Sigmoid colon (tissue), 7 donors: ENCODE measurements at places on chromosomes 12 and 14. TPM values are rescaled to one million over a fixed set of nuclear protein-coding genes. Genes with fewer than 3 reads are reported as not detected.
A peak's percentile ranks its signal among the peaks of the same experiment; 100 is the strongest.

GRCh38 chr14:83816761-83817160 lies 1713.2 kb upstream of the FLRT2 start:
- no peaks in the 10 kb centered on the region for H3K4me1 ChIP-seq
- DNase-seq, result no peak
- no peak overlapping the region for H3K27ac ChIP-seq
- no peaks in the 10 kb centered on the region for H3K36me3 ChIP-seq

GRCh38 chr12:46133751-46134150 lies 135.1 kb downstream of the SLC38A1 start:
- H3K27me3 ChIP-seq, result no peaks in the 10 kb centered on the region
- H3K4me3 ChIP-seq, result no peak overlapping the region
- H3K27ac ChIP-seq, result no peak overlapping the region

DNA sequence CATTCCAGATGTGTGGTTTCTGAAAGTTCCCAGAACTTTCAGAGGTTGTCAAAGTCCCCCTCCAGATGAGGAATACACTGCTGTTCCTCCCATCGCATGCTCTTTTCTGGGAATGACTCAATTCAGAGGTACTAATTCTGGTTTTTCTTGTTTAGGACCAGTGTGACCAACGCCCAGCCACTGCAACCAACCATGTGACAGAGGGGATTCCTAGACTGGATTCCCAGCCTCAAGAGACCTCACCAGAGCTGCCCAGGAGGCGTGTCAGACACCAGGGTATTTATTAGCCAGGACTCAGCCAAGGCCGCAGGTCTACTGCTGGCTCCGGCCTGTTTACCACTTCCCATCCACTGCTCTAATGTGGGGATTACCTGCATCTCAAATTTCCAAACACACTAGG lies 24.2 kb downstream of the TRAFD1 start:
- no peak overlapping the region for H3K4me3 ChIP-seq
- H3K27ac ChIP-seq, result no peak overlapping the region
- no peaks in the 10 kb centered on the region for H3K27me3 ChIP-seq
- H3K36me3 ChIP-seq, result peaks cover 81% of the 10 kb centered on the region
- H3K4me1 ChIP-seq, result peaks cover 4% of the 10 kb centered on the region

DNA sequence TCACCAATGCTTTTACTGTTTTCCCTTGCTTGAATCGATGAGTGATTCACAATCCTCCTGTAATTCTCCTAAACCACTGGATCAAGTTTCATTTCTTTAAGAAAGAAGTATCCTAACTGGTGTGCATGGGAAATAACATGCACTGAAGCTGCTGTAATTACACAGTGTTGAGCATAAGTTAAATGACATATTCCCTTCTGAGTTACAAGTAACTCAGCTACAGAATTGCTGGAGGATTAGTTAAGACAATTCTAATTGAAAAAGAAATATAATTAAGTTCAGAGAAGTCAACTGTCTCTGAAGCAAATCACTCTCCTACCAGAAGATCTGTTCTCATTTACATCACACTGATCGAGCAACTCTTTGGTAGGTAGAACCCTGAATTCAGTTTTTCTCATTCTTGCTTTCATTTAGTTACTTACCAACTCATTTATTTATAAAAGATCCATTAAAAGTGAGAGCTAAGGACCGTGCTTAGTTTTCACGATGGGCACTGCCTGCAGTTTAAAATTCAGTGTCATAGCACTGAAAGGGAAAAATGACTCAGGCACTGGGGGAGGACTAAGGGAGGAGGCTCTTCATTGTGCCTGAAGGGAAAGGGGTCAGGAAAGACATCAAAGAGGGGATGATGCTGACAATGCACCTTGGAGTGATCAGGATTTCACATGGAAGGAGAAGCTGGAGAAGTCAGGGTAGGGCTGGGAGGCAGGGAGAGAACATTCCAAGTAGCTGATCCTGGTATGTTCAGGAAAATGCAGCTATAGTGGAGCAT lies 327.2 kb downstream of the EMP1 start:
- no peaks in the 10 kb centered on the region for H3K36me3 ChIP-seq
- H3K4me3 ChIP-seq, result no peak overlapping the region
- H3K27ac ChIP-seq, result no peak overlapping the region
- DNase-seq, result no peak

GRCh38 chr14:31941487-31941886 lies 135.6 kb upstream of the ARHGAP5 start:
- H3K36me3 ChIP-seq, result no peaks in the 10 kb centered on the region
- no peak for DNase-seq
- no peaks in the 10 kb centered on the region for H3K27me3 ChIP-seq
- H3K4me3 ChIP-seq, result no peak overlapping the region

DNA sequence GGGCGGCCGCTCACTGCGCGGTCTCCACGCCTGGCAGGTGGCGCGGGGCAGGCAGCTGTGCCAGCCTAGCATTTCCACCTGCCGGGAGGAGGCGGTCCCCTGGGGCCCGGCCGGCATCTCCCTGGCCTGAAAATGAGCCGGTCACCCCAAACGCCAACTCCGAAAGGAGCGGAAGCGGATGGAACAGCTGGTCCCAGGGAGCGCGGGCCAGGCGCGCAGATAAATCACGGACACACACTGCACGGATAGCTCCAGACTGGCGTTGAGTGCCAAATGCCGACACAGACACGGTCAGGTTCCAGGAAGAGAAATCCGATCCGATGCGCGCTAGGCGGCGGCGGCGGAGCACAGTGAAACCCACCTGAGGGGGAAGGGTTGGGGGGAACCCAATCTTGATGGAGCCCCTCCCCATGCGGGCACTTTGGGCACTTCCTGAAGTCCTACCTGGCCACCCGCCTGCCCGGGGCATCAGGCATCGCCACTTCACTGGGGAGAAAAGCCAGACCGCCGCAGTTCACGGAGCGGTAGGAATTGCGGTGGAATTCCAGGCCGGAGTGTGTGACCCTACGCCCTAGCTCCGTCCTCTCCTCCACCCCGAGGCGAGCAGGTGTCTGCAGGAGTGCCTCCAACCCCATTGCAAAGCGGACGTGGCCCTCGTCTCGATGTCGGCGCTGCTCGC lies 624 bp upstream of the PLEKHD1 start:
- no peak overlapping the region for H3K27ac ChIP-seq
- DNase-seq, result no peak
- peaks cover 46% of the 10 kb centered on the region for H3K27me3 ChIP-seq
- H3K36me3 ChIP-seq, result no peaks in the 10 kb centered on the region

DNA sequence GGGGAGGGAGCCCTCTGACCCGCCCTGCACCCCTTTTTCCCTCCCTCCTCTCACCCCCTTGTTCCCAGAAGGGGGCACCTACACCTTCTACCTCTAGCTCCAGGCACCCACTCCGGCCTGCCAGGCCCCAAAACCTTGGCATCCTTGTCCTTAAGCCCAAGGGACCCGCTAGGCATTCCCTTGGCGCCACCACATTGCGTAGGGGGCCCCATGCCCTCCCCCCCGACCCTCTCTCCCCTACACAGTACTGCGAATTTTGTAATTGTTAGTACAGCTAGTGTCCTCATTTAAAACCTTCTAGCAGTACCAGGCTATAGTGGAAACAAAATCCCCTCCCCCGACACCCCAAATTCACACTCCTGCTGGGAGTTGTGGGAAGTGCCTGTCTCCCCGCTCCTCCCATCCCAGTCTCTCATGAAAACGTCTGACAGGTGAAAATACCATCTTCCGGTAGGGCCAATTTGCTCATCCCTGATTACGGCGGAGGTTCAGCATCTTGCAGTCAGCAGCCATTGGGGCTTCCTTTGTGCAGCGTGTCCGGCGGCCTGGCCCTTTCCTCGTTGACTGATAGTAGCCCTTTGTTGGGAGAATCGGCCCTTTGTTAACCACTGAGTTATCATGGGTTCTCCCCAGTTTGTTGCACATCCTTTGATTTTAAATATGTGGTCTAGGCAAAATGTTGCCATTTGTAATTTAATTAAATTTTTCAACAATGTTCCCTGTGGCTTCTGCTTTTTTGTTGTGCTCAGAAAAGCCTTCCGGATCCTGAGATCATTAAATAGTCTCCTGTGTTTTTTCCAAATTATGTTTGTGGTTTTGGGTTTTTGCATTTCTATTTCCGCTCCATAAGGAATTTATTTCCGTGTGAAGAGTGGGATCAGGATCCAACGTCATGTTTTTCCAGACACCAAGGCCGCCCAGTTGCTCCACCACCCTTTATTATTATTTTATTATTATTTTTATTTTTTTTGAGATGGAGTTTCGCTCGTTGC lies 7.9 kb upstream of the CEP170B start:
- no peak overlapping the region for H3K4me3 ChIP-seq
- DNase-seq, result no peak
- no peak overlapping the region for H3K27ac ChIP-seq
- no peaks in the 10 kb centered on the region for H3K36me3 ChIP-seq
- H3K27me3 ChIP-seq, result no peaks in the 10 kb centered on the region

GRCh38 chr12:66976526-66976925 lies 292.6 kb upstream of the CAND1 start:
- H3K4me1 ChIP-seq, result no peaks in the 10 kb centered on the region
- no peak for DNase-seq
- no peaks in the 10 kb centered on the region for H3K27me3 ChIP-seq
- H3K4me3 ChIP-seq, result no peak overlapping the region
- H3K36me3 ChIP-seq, result no peaks in the 10 kb centered on the region
- H3K27ac ChIP-seq, result no peak overlapping the region

GRCh38 chr12:52005903-52006703 lies 643 bp upstream of the TAMALIN start:
- H3K36me3 ChIP-seq, result no peaks in the 10 kb centered on the region
- peaks cover 36% of the 10 kb centered on the region for H3K4me1 ChIP-seq
- H3K4me3 ChIP-seq, result peak overlapping the region; percentile 60

DNA sequence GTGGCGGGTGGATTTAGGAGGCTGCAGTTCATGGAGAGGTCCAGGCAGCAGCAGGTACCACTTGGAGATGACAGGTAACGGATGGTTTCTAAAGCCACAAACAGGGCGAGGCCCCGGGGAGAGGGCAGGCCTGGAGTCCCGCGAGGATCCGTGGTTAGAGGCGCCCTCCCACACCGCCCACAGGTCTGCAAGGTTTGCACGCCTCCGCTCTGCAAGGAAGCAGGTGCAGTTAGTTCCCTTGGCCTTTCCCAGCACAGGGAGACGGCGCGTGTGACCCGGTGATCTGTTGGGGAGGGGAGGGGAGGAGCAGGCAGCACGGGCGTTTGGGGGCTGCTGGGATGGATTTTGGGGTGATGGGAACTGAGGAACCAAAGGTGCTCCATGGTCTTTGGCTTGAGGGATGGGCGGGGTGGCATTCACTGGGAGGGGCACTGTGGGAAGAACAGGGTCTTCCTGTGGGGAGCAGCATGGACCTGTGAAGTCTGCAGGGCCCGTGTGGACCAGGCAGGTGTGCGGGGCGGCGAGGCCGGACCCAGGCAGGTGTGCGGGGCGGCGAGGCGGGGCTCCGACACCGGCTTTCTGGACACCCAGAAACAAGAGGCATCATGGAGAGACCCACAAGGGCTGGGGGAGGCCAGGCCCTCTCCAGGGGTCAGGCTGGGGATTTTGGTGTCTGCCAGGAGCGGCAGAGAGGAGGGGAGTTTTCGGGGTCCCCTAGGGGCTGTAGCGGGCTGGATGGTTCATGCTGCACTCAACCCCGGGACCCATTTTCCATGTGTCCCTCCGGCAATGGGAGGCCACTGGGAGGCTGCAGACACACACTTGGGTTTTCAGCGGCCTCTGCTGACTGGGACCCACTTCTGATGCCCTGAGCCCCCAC lies 29.1 kb downstream of the NOC4L start:
- no peaks in the 10 kb centered on the region for H3K36me3 ChIP-seq
- no peak for DNase-seq
- H3K27ac ChIP-seq, result no peak overlapping the region
- peaks cover 11% of the 10 kb centered on the region for H3K27me3 ChIP-seq
- H3K4me3 ChIP-seq, result no peak overlapping the region

GRCh38 chr14:96204151-96205058 lies at the start of gene BDKRB2:
TSS of gene BDKRB2 (plus strand) at chr14:96204839. CDS start at chr14:96237108, 32,269 bp downstream.
- peak within 1 kb of the TSS; percentile 55 for H3K4me3 ChIP-seq
- no peaks in the 10 kb centered on the region for H3K36me3 ChIP-seq
- H3K27me3 ChIP-seq, result no peaks in the 10 kb centered on the region

- peak within 1 kb of the TSS; percentile 97 for H3K27ac ChIP-seq
- DNase-seq, result peak; percentile 91
- H3K4me1 ChIP-seq, result no peaks in the 10 kb centered on the region
- H3K27me3 ChIP-seq, result no peaks in the 10 kb centered on the region
- peak within 1 kb of the TSS; percentile 65 for H3K4me3 ChIP-seq
Observed at GRCh38 chr14:60164712-60165546, at the start of gene DHRS7. TSS of gene DHRS7 (minus strand) at chr14:60165398. CDS start at chr14:60165309, 89 bp downstream.

GRCh38 chr14:79614448-79614847 lies 596.9 kb downstream of the DIO2 start:
- no peaks in the 10 kb centered on the region for H3K4me1 ChIP-seq
- H3K27me3 ChIP-seq, result no peaks in the 10 kb centered on the region
- H3K4me3 ChIP-seq, result no peak overlapping the region
- H3K36me3 ChIP-seq, result no peaks in the 10 kb centered on the region
- H3K27ac ChIP-seq, result no peak overlapping the region

GRCh38 chr12:34389378-34390170 lies 367.3 kb downstream of the ALG10 start:
- no peaks in the 10 kb centered on the region for H3K4me1 ChIP-seq
- H3K27me3 ChIP-seq, result no peaks in the 10 kb centered on the region
- no peaks in the 10 kb centered on the region for H3K36me3 ChIP-seq
- peak; percentile 54 for DNase-seq

The LMNTD1 gene
- 1.5 TPM for total RNA-seq

- peak; percentile 83 for DNase-seq
- no peaks in the 10 kb centered on the region for H3K36me3 ChIP-seq
- no peak overlapping the region for H3K4me3 ChIP-seq
- no peak overlapping the region for H3K27ac ChIP-seq
Observed at GRCh38 chr12:104605685-104606084, 148.9 kb downstream of the CHST11 start.

The CIROP gene
- not detected for total RNA-seq

- H3K27ac ChIP-seq, result peak overlapping the region; percentile 70
- H3K36me3 ChIP-seq, result no peaks in the 10 kb centered on the region
- no peak overlapping the region for H3K4me3 ChIP-seq
- no peak for DNase-seq
- no peaks in the 10 kb centered on the region for H3K4me1 ChIP-seq
Observed at GRCh38 chr12:2008677-2009076, 4.4 kb upstream of the DCP1B start.

GRCh38 chr12:10632226-10632625 lies 18.8 kb upstream of the MAGOHB start:
- no peak overlapping the region for H3K27ac ChIP-seq
- no peaks in the 10 kb centered on the region for H3K27me3 ChIP-seq
- no peak overlapping the region for H3K4me3 ChIP-seq

- no peaks in the 10 kb centered on the region for H3K27me3 ChIP-seq
- H3K4me3 ChIP-seq, result peak overlapping the region; percentile 98
- H3K4me1 ChIP-seq, result peaks cover 31% of the 10 kb centered on the region
- H3K36me3 ChIP-seq, result peaks cover 12% of the 10 kb centered on the region
- no peak for DNase-seq
Observed at GRCh38 chr12:92142251-92142926, 3.3 kb downstream of the BTG1 start.

GRCh38 chr14:24232645-24233537 lies at the start of gene GMPR2:
TSS of gene GMPR2 (plus strand) at chr14:24232929. CDS start at chr14:24233254, 325 bp downstream.
- peaks cover 31% of the 10 kb centered on the region for H3K4me1 ChIP-seq
- peaks cover 13% of the 10 kb centered on the region for H3K36me3 ChIP-seq

The FOXG1 gene
- not detected for total RNA-seq

The FGF6 gene
- total RNA-seq, result not detected

The INHBC gene
- not detected for total RNA-seq
